T1000 (cell line): ENCODE measurements at places on chromosomes 4 and X.
A peak's percentile ranks its signal among the peaks of the same experiment; 100 is the strongest.

DNA sequence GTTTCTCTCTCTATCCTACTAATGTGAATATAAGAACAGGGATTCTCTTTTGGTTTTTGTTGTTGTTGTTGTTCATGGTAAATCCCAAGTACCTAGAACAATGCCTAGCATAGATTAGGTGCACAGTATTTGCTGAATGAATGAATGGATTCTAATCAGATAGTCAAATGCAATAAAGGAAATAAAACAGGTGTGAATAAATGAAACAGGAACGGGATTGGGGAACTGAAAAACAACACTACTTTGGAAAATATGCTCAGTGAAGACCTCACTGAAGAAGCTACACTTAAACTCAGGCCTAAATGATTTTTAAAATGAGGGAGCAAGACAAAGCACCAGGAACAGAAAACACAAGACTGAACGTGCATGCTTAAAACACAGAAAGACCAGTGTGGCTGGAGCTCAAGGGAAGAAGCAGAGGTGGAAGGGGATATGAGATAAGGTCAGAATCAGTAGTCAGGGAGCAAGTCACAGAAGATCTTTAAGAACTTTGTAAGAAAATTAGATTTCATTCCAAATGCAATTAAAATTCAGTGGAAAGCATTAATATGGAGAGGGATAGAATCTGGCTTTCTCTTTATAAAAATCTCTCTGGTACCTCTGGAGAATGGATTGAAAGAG lies 144.7 kb downstream of the ZAR1 start:
- no peak for DNase-seq

- DNase-seq = no peak
Measured at GRCh38 chr4:93444860-93445259, 383.7 kb upstream of the ATOH1 start.

- peak; percentile 5 for DNase-seq
Measured at GRCh38 chr4:33715841-33716395, 2528.4 kb downstream of the ARAP2 start.

DNA sequence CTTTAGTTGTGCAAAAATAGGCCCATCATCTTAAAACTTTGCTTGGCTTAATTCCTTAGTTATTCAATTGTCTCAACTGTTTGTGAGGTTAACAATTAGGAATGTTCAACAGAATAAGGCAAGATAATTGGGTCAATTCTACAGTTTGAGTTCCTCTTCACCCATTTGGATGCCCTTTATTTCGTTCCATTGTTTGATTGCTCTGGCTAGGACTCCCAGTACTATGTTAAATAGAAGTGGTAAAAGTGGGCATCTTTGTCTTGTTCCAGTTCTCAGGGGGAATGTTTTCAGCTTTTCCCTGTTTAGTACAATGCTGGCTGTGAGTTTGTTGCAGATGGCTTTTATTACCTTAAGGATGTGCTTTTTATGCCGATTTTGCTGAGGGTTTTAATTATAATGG lies 761.5 kb upstream of the GRIA3 start:
- no peak for DNase-seq

DNA sequence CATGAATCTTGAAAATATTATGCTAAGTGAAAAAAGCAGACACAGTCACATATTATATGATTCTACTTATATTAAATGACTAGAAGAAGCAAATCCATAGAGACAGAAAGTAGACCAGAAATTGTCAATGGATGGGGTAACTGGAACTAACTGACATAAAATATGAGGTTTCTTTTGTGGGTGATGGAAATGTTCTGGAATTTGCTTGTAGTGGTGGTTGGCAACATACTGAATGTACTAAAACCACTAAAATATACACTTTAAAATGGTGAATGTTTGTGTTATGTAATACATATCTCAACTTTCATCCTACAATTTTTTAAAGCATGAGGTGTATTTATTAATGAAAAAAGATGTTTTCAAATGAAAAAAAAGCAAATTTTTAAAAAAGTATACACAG lies 14.7 kb downstream of the CNOT6L start:
- DNase-seq = no peak

DNA sequence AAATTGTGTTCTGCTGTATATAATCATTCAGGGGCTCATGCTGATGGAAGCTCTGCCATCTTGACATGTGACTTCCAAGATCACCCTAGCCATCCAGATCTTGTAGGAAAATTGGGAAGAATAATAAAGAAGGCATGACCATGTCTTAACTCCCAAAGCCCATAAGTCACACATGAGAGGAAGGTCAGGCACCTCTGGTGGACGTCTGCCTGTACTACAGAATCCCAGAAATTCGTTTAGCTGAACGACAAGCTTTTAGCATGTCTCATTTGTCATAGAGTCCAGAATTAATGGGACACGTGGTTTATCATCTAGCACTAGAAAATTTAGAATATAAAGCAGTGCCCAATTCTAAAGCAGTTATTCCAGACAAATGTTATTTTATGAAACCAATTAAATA lies 212.7 kb downstream of the CENPC start:
- no peak for DNase-seq

GRCh38 chrX:106415276-106415895 lies 196.4 kb upstream of the RADX start:
- peak; percentile 2 for DNase-seq

- no peak for DNase-seq
Measured at GRCh38 chr4:112343330-112344080, 46.3 kb downstream of the ALPK1 start.

- DNase-seq = no peak
Measured at GRCh38 chrX:56783450-56783831, 54.4 kb downstream of the NBDY start.

DNA sequence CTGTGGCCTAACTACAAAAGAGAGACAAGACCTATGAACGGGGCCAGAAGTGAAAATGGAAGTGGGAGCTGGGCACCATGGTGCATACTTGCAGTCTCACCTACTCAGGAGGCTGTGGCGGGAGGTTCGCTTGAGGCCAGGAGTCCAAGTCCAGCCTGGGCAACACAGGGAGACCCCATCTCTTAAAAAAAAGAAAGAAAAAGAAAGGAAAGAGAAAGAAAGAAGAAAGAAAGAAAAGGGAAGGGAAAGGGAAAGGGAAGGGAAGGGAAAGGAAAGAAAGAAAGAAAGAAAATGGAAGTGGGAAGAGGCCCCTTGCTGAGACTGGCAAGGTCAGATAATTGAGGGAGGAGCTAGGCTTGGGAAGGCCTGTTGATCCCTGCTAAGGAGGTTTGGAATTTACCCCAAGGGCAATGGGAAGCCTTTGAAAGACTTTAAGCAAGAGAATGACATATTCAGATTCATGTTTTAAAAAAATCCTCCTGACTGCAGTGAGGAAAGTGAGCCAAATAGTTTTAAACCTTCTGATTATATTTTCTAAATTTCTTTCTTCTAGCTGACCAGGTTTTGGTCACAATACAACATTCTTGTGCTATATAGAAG lies 17.7 kb upstream of the HERC5 start:
- DNase-seq = peak; percentile 7

GRCh38 chr4:71553605-71554004 lies 214.8 kb downstream of the SLC4A4 start:
- DNase-seq = no peak

- DNase-seq = no peak
Measured at GRCh38 chr4:38109896-38110295, 149.7 kb downstream of the PTTG2 start.

GRCh38 chr4:33411182-33411581 lies 2691.0 kb downstream of the PCDH7 start:
- DNase-seq = no peak

DNA sequence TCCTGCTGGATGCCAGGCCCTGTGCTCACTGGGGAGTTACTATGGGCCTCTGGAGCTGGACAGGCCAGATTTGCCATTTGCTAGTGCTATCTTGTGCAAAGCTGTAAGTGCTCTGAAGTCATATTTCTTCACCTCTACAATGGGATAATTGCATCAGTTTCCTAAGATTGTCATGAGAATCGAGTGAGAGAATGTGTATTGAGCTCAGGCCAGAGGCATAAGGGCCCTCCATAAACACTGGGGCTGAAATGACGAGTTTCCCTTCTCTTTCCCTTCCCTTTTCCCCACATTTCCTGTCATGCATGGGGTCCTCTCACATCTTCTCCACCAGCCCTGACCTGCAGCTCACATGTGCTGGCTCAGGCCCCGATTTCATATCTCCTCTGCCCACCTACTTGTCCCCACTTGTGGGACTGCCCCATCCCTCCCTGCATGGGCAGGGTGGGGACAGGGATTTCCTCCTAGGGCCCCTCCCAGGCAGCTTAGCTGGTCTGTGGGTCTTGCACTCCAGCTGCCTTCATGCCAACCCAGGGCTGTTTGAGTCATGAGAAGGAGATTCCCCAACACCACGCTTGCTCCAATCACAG lies 358.8 kb downstream of the MID1IP1 start:
- DNase-seq = no peak

DNA sequence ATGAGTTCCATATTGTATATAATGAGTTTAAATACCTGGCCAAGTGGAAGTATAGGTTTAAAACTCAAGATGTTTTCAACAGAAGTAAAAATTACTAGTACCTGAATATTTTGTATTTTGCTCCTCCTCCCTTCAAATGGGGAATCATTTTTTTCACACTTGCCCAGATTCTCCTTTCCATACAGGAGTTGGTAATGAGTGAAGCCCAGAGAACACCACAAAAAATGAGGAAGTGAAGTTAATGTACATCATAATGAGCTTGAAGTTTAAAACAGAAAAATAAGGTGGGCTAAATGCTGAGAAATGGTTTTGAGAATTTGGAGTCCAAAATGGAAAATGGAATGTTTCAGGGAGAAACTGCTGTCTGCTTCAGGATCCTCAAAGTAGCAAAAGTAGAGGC lies 364.8 kb upstream of the EMCN start:
- DNase-seq = no peak

- DNase-seq = no peak
Measured at GRCh38 chr4:11313157-11313943, 115.3 kb downstream of the HS3ST1 start.
